ENCODE measurements at places on chromosomes 5 and 9.

DNA sequence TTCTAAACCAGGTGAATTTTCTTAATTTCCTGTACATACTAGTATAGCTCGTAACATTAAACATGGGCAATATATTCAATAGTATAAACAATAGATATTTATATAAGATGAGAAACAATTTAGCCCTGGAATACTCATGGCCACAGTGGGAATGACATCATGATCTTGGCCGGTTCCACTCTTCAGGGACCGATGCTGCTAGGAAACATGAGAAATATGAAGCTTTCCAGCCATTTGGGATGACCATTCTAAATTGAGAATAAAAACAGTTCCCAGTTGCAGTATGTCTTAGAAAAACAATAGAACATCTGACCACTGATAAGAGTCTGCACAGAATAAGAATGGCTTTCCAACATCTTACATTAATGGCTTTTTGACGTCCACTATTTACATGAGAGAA lies 33.3 kb upstream of the SLCO6A1 start:
- DNase-seq, result no peak

GRCh38 chr9:112852741-112853504 lies 37.8 kb downstream of the SLC46A2 start:
- DNase-seq, result no peak

DNA sequence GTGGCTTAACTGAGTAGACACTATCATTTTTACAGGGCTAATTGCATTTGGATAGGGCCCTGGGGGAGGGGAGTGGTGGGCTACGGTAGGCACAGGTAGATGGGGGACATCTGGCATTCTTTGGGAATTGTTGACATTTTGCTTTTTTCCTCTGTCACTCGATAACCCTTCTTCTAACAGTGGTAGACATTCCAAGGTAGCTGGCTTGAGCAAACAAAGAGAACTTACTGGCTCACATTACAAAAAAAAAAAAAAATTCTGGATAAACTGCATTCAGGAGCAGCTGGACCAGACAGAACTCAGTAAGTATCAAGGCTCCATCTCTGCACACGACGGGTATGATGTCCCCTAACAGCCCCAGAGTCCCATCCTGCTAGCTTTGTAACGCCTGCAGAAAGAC lies 585.2 kb downstream of the ZNF608 start:
- DNase-seq, result no peak

DNA sequence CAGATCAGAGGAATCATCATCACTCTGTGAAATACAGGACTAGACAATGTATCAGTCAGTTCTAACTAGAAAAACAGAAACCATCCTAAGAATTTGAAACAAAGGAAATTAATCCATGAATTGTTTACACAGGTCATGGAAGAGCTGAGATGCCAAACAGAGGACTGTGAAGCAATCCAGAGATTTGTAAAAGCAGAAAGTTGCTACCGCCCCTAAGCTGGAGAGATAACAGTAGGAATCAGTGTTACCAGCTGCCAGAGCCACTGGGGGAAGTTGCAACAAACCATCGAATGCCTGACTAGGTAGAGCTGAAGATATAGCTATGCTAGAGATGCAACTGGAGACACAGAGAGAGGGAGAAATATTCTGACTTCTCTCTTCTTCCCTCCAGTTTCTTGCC lies 10.4 kb upstream of the MIER3 start:
- no peak for DNase-seq

DNA sequence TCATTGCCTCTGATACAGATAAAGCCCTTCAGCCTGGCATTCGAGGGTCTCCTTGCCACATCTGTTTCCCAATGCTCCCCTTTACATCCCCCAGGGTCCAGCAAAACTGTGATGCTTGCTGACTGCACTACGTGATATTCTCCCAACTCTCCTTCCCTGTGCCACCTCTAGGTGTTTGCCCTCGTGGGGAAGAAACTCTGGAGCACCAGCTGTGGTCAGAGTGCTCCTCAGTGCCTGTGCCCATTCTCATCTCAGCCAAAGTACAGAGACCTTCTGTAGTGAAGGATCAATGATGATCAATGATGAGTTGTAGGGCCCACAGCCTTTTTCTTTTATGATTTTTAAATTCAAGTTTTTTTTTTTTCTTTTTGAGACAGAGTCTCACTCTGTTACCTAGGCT lies 40.3 kb upstream of the MELK start:
- DNase-seq, result no peak

- DNase-seq, result no peak
Measured at GRCh38 chr9:3976865-3977613, 322.8 kb downstream of the GLIS3 start.

- no peak for DNase-seq
Measured at GRCh38 chr5:10315201-10315600, 7.5 kb upstream of the CMBL start.

- no peak for DNase-seq
Measured at GRCh38 chr9:90972057-90972456, 170.4 kb downstream of the SYK start.

All from stimulated activated CD4-positive, alpha-beta T cell treated with anti-CD3 and anti-CD28 coated beads, Interleukin-4, amount 100 ng/mL, for 24 hours (primary cell).